HS-27A (cell line): ENCODE measurements at places on chromosomes 3 and 15.

DNA sequence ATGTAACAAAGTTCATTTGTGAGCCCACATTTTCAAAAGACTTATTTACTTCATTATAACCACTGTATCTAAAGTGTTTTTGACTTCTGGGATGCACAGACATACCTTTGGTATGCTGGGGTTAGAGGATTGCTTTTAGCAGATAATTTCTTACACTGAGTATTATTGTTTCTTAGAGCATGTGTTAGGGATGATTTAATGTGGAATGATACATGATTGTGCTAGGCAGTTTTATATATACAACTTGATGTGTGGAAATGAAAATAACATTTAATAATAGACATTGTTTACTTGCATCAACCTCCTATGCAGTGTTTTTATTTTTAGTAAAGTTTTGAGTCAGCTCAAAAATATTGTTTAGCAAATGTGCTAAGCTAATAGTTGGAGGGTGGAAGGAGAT is 3.4 kb downstream of the KIF23 start:
- DNase-seq, result no peak

- DNase-seq, result no peak
These were observed 2.4 kb downstream of the SLC28A2 start for GRCh38 chr15:45254405-45254804.

- no peak for DNase-seq
These were observed 144.9 kb downstream of the EPHB1 start for GRCh38 chr3:134939978-134940377.

GRCh38 chr3:145900056-145900829 is 260.7 kb downstream of the PLOD2 start:
- DNase-seq, result no peak

DNA sequence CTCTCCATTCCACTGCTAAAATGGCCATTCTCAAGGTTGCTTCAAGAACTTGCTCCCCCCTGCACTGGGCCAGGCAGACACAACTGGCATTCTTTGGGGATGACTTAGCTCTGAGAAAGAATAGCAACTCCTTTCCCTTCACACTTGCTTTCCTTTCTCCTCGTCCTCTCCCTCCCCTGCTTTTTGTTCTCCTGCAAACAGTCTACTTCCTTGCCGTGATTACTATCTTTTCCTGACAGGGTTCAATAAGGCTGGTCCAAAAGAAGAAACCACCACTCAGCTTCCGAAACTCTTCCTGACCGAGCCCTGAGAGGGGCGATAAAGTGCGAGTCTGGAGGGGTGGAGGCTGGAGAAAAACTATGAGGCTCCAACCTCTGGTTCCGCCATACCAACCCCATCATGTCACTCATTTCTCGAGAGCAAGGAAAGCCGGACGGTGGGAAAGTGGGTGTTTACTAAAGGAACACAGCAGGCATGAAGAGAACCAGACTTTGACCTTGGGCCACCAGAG is 5.0 kb downstream of the AMOTL2 start:
- no peak for DNase-seq

DNA sequence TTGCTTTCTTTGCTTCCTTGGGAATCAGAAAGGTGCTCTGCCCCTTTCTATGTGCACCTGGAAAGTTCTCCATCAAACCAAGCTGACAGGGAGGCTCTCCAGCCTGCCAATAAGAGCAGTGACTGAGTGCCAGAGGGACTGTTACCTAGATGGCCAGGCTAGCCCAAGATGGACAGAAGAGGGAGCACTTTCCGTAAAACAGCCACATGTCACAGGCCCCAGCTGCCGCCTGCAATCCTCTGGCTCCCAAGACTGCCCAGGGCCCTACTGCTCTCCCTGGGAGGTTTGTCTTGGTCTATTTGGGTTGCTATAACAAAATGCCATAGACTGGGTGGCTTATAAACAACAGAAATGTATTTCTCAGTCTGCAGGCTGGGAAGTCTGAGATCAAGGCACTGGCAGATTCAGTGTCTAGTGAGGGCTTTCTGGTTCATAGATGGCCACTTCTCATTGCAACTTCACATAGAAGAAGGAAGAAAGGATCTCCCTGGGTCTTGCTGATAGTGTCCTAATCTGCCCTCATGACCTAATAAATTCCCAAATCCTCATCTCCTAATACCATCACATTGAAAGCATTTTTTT is 72.3 kb downstream of the TAMM41 start:
- DNase-seq, result no peak

GRCh38 chr3:115052906-115053305 is 94.2 kb downstream of the ZBTB20 start:
- no peak for DNase-seq

DNA sequence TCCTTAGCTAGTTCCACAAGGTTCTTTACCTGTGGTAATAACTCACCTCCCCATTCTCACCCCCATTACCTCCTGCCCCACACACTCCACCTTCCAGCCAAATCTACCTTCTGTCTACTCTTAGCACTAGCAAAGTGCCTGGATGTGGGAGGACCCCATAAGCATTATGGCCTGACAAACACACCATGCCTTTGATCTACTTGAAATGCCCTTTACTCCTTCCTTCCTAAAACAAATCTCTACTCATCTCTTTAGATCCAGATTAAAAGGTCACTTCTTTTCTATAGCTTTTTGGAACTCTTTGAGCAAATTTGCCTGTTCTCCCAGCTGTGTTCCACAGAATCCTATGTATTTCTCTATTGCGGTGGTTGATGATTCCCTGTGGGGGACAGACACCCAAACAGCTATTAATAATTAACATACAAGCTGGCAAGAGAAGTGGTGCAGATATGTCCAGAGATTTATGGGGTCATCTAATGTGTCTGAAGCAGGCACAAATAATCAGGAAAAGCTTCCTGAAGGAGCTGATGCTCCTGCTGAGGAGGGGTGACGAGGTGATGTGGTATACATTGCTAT is 34.0 kb downstream of the DGKG start:
- no peak for DNase-seq

DNA sequence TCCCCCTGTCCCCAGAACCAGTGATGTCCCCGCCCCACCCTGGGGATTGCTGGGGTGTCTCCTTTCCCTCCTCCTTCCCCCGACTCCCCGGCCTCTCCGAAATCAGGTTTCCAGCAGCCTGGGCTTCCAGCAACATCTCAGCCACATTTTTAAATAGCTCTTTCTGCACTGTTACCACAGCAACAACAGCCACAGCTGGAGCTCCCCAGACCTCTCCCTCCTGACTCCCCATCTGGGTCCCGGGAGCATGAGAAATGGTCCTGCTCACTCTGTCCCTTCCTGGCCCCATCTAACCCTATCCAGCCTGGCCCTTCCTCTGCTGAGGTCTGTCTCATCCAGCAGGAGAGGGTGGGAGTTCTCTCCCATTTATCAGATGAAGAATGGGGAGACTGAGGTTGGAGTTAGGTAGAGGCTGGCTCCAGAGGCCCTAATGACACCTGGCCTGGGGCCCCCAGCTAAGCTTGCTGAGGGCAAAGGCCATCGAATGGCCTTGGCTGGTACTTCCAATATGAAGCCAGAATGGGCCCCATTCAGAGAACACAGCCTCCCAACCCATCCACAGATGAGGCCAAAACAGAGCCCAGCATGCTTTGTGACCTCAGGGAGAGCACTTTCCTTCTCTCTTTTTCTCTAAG is 1.5 kb downstream of the CAMK1 start:
- no peak for DNase-seq

- DNase-seq, result no peak
These were observed 26.2 kb downstream of the HES1 start for GRCh38 chr3:194162070-194162678.

DNA sequence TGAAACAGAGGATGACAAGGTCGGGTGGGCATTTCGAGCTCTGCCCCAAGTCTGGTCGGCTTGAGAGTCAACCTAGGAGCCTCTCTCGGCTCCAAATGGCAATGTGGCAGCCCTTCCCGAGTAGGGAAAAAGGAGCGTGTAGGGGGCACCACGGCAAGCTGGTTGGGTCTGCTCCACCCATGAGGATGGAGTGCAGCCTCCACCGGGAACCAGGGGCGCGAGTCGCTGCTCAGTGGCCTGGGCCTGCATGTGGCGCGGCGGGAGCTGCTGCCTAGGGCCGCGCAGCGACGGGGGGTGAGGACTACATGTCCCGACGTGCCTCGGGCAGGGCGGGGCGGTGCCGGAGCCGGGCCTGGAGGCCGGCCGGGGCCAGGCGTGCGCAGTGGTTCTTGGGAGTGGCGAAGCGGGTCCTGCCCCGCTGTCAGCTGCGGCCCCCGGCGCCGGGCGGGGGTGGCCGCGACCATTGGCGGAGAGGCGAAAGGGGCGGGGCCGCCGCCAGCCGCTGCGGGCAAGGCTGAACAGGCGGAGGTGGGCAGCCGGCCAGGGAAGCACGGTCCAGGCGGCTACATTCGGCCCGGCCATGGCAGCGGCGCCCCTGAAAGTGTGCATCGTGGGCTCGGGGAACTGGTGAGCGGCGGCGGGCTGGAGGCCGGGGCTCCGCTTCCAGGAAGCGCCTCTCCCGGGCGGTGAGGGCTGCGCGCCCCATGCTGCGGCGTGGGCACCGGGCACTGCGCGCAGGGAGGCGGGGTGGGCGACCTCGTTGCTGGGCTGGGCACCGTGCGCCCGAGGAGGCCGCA is at the start of gene GPD1L:
GPD1L (plus strand) TSS at position 489 of the 797 bp plus-strand sequence; CDS start at position 581, 92 bp downstream.
- peak; percentile 58 for DNase-seq

DNA sequence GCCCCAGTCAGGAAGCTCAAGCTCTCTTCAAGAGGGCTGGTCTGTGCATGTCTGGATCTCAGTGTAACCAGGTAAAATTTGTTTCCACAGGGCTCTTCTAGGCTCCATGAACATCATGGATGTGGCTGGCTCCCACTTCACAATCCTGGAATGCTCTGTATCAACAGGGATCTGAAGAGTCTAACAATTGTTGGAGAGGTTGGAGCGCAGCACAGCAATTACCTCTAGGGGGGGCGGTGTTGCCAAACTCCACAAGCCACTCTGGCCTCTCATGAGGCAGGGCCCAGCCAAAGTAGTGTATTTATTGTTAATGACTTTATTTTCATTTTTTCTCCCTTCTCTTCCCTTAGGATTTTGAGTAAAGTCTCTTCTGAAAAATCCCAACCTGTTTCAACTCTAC is 6.1 kb upstream of the EIF2B5 start:
- DNase-seq, result no peak

- peak; percentile 26 for DNase-seq
These were observed 1.3 kb downstream of the ACAP2 start for GRCh38 chr3:195441476-195441991.

GRCh38 chr15:83053151-83053550 is 13.9 kb downstream of the BTBD1 start:
- peak; percentile 30 for DNase-seq

DNA sequence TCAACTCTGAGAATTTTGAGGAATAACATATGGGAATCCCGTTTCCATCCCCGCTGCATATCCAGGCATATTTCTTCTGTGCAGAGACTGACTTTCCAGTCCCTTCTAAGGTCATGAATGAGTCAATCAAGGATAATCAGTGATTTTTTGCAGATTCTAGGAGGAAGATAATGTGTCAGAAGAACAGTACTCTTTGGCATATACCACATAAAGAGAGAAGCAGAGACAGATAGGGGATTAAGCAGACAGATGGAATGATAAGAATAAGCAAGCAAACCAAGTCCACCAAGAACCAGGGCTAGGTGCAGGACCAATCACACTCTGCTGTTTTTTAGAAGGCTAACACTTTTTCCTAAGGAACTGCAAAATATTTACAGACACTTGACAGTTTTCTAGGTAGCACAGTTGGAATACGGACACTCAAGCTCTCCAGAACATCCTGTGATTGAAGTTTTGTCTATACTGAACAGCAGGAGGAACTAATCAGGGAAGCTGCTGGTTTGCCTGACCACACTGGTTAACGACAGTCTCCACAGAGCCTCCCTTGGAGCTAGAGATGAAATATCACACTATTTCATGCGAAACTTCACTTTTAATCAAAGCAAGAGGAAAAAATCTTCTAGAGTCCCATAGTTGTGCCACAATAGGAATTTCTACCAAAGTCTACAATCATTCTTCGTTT is 450.0 kb upstream of the KCNMB2 start:
- no peak for DNase-seq

- no peak for DNase-seq
These were observed 203.8 kb downstream of the TCF12 start for GRCh38 chr15:57122080-57122840.

DNA sequence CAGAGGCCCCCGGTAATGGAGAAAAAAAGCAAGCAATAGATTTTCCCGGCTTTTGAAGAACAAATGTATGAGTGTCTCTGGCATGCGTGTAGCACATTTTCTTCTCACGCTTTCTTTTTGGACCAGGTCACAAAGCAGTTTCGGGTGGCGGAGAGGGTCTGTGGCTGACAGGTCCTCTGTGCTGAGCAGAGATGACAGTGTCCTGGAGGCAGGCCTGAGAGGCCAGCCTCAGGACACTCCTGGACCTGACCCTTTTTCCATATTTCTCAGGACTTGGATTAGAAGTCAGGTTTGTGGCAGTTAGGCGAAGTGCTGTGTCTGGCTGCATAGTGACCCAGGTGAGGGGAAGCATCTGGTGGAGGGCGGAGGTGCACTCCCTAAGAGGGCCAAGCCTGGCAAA is 52.9 kb downstream of the KLF13 start:
- DNase-seq, result no peak

GRCh38 chr3:115632026-115632425 is 8.7 kb downstream of the GAP43 start:
- DNase-seq, result no peak

- peak; percentile 55 for DNase-seq
These were observed 37.8 kb upstream of the USP3 start for GRCh38 chr15:63466378-63467192.

GRCh38 chr15:36430726-36431265 is 148.6 kb upstream of the CDIN1 start:
- DNase-seq, result no peak

DNA sequence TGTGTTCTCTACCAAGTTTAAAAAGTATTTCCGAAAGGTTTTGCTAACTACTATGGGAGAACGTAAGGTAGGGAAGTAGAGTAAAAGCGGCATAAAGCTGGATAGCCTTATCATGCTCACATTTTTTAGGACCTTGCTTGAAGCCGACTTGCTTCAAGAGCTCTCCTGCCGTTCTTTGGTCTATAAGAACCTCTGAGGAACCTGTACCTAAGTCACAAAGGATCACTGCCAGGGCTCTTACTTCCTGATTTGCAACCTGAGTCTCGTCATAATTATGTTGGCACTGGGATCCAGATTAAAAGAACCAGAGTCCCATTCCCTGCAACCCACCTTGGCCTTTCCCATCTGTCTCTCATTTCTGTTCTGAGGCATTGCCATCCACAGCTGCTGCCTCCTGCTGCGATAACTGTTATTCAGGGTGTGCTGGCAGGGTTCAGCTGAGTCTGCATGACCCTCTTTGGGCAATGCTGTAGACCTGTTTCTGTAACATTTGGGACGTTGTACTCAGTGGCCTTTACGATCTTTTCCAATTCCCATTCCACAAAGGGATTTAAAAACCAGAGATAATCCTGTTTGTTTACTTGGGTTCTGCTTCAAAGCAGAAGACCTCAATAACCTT is 131.0 kb upstream of the UMPS start:
- no peak for DNase-seq

DNA sequence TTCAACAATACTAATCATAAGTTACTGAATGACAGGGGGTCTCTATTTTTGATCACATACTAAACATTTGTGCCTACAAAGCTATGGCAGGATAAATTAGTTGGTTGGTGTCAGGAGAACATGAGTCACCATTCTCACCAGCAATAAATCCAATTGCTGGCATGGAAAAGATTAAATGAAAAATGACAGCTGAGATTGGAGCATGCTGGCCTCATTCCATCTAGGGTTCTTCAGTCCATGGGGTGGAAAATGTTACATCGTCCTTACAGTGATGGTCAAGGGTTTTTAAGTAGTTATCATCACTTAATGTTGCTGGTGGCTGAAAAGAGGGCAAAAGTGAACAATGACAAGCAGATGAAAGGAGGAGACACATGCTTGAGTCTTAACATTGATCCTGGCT is 180.1 kb upstream of the BCL6 start:
- no peak for DNase-seq

GRCh38 chr3:177772908-177773557 is 575.8 kb upstream of the TBL1XR1 start:
- DNase-seq, result no peak
